ENCODE measurements at places on chromosomes 3 and 15.

DNA sequence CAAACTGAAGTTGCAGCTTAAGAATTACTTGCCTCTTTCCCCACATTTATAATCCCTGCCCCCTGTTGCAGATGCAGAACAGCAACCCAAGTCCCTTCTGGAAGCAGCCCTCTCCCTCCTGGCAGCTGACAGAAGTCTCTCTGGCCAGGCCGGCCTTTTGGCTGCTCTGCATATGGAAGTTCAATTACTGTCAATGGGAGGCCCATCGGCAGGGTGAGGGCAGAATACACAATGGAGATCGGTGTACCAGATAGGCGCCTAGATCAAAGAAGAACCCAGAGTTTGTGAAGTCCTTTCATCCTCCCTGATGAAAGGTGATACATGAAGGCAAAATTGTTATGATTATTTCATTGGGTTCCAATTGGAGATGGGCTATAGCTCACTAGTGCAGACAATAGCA, 327.9 kb upstream of the CTNNB1 start:
- no peak for DNase-seq

DNA sequence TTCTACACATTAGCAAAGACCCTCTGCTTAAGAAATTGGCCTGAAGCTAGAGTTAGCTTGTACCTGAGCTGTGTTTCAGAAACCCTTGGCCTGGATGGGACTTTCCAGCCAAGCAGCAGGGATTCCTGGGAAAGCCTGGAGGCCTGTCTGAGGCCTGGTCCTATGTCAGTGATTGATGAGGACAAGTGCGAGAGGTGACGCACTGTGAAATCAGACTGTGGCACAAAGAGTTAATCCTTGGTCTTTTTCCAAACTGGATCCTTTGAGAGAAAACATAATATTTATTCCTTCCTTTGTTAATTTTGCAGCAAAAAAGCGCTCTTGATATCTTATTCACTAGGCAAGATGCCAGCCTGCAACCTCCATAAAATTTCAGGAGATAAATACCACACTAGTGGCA, 225.0 kb upstream of the ATP11B start:
- DNase-seq: no peak

- DNase-seq: no peak
These were observed 19.3 kb downstream of the GRK7 start for GRCh38 chr3:141782386-141782932.

GRCh38 chr3:50345586-50346234, at the start of gene ZMYND10:
Gene ZMYND10, minus strand, starts transcription at chr3:50345732. Its CDS starts 153 bp downstream, at chr3:50345579.
- DNase-seq: peak; percentile 74
